Left lung (tissue), 14 donors: ENCODE measurements at places on chromosomes 6 and 20. TPM values are rescaled to one million over a fixed set of nuclear protein-coding genes. Genes with fewer than 3 reads are reported as not detected.

GRCh38 chr6:43575105-43575771 is 600 bp downstream of the XPO5 start:
- peak; percentile 33 for DNase-seq

DNA sequence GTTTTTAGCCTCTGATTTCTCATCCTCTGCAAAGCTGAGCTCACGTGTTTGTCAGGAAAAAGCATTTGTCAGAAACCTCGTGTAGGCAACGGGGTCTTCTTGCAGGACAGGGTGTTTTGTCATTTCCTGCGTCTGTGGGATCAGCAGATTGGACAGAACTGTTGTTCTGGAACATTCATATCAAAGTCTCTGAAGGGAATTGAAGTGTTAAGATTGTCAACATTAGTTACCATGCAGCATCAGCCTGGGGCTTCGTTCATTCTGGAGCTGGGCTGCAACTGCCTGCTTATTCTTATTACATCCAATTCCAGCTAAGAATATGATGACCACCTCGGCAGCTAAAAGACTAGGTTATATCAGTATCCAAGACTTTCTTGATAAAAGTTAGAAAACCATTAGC is 71.0 kb upstream of the RALGAPA2 start:
- no peak for DNase-seq

DNA sequence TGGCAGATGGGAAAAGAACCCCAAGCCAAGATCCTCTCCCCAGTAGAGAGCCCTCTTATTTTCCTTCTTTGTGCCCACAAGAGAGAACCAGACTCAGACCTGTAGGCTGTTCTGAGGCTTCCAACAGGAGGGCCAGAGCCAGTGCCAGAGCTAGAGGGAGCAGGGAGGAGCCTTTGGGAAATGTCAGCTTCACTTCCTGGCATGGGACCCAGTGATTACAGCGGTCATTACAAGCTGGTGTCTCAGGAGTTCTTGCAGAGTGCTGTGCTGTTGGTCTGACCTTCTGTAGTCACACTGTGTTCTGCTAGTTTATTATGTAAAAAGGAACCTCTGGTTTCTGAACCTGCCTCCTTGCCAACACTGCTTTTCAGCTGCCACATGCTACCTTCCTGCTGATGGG is 38.9 kb downstream of the STK35 start:
- DNase-seq: no peak

DNA sequence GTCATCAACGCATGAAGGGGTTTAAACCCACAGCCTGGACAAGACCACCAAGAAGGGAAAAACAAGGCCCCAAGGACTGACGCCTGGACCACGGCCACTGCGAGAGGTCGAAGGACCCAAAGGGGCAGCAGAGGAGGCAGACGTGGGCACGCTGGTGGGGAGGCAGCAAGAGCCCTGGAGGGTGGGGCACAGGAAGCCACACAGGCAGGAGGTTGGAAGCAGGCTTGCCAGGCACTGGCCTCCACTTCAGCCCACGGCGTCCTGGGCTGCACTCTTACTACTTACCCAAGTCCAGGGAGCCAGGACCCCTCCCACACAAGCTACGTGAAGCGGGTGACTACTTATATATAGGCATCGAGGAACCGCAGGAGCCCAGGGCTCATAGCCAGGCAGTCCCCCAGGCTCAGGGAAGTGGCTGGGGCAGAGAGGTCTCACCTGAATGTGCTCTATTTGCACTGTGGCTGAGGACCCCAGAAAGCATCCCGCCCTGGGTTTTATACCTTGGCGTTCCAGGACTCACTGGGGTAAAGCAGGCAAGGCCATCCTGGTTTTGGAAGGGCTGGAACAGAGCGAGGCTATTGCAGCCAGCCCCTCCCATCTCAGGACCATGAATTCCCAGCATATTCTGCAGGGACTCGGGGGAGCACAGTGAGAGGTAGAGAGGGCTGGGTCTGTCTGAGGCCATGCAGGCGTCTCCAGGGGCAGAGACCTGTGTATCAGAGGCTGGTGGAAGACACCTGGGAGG is 113.8 kb upstream of the AFDN start:
- no peak for DNase-seq

- no peak for DNase-seq
Measured at GRCh38 chr6:80548532-80548931, 442.1 kb downstream of the BCKDHB start.

GRCh38 chr20:58598211-58599015 is 52.7 kb upstream of the STX16 start:
- DNase-seq: no peak

GRCh38 chr6:114747995-114748625 is 405.3 kb upstream of the HS3ST5 start:
- DNase-seq: no peak

DNA sequence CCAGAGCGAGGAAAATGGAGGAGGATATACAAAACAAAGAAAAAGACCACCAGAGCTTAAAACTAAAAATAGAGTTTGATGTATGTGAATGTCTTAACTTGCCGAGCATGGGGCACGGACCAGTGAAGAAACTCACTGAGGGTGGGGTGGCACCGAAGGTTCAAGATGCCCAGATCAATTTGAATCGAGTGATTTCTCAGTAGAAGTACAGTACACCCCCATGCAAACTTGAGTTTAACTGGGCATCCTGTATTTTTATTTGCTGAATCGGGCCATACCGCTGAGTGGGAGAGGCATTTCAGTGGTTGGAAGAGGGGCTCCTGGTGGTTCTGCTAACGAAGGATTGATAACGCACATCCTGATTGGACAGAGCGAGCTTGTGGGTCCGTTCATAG is 81.7 kb downstream of the ANKRD60 start:
- DNase-seq: no peak

GRCh38 chr20:4835244-4836177 is 113.8 kb downstream of the PRND start:
- no peak for DNase-seq

Gene SSR1
- 112 TPM for polyA plus RNA-seq

GRCh38 chr20:34095825-34096224 is 16.2 kb downstream of the EIF2S2 start:
- no peak for DNase-seq

Gene SNX21
- polyA plus RNA-seq: 16.0 TPM

DNA sequence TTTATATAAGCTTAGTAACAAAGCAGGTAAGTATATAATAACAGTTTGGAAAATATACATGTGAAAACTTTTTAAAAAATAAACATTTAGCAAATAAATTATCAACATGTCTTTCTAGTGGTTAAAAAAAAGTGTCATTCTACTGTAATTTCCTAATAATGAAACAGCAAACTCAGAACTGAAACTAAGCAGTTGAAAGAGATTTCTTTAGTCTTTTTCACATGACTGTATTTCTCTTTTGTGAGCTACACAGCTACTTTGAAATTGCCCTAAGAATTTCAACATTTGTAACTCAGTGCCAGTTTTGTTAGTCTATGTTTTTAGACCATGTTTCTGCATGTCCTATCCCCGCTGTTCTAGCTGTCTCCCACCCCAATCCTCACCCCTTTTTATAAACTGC is 28.4 kb upstream of the SDHAF4 start:
- no peak for DNase-seq

DNA sequence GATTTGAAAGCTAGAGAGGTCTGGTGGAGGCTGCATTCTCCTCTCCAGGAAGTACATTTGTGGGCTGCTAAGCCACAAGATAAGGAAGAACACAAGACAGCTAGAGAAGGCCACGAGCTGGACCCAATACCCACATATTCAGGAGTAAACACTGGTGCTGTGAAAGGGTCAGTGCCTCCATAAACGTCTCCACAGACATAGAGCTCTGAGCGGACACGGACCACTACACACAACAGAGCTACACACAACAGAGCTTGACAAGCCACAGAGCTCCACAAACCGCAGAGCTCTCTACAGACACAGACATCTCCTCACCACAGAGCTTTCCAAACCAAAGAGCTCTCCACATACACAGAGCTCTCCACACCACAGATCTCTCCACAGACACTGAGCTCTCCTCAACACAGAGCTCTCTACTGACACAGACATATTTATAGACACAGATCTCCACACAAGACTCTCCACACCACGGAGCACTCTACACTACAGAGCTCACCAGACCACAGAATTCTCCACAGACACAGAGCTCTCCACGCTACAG is 51.9 kb downstream of the ERMARD start:
- DNase-seq: no peak

DNA sequence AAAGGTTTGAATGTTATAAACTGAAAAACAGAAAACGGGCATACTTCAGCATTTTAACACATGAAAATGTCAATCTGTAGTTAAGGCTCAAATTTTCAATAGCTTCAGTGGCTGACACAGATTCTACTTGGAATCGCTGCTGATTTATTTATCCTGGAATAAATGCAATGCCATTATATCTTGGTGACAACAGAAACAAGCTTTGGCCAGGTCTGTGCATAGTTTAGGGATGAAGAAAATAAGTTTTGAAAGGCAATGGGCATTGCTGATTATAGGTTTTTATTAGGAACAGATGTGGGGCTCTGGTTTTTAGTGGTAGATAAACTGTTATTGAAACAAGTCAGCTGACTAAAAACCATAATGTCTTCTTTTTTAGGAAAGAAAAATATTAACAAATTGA is 96.8 kb upstream of the SOX4 start:
- no peak for DNase-seq

- DNase-seq: no peak
Measured at GRCh38 chr6:36659271-36659670, 19.2 kb upstream of the CDKN1A start.

DNA sequence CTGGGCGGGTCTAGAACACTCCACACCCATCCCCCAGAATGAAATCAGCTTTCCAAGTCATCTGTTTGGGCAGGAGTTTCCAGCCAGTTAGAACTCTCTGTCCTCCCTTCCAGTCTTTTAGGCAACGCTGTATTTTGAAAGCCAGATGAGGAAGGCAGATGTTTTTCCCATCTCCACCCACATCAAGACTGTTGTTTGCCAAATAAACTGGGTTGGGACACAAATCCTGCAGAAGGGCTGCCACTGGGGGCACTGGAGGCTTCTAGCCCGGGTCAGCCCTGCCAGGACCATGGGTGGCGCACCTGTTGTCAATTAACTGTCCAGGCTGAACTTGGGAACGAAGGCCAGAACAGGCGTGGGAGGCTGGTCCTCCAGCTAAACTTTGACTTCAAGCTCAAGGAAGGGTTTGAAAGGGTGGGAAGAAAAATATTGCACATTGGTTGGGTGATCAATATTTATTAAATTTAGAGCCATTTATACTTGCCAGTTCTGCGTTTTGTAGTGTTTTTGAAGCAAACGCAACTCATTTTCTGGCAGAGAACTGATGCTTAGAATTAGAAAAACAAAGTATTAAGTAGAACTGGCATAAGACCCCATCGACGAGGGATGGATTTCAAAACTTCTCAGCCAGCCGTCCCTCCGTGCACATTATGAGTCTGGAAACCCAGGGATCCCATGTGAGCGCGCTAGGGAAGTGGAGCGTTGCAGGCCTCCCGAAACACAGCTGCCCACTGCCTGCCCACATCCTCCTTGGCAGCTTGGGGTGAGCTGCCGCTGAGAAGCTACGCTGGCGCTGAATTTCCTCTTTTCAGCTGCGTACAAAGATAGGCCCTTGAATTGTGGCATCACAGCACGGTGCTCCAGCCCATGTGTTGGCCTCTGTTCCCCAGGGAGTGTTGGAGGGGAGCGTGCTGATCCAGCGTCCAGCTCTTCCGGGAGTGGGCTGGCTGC is 297.4 kb downstream of the QKI start:
- peak; percentile 83 for DNase-seq

Gene RSPO3
- polyA plus RNA-seq: 5.2 TPM

DNA sequence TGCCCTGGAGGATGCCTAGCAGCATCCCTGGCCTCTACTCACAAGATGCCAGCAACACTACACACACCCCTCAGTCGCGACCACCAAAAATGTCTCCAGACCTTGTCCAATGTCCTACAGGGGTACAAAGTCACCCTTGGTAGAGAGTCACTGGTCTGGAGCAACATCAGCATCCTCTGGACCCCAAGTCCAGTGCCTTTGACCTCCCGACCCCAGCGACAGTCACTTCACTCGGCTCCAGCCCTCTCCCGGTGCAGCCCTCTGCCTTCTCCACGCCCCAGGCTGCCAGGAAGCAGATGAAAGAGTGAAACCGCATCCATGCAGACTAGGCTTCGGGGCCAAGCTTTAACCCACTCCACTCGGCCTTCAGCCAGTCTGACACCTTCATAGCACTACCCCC is 92.0 kb upstream of the SRSF6 start:
- DNase-seq: no peak

GRCh38 chr6:79842376-79843040 is 104.8 kb downstream of the ELOVL4 start:
- DNase-seq: no peak

GRCh38 chr6:11198663-11199603 is 33.5 kb downstream of the NEDD9 start:
- DNase-seq: no peak

Gene LPIN3
- polyA plus RNA-seq: 9.6 TPM
